MM.1S (cell line): ENCODE measurements at places on chromosomes 13 and 19.

DNA sequence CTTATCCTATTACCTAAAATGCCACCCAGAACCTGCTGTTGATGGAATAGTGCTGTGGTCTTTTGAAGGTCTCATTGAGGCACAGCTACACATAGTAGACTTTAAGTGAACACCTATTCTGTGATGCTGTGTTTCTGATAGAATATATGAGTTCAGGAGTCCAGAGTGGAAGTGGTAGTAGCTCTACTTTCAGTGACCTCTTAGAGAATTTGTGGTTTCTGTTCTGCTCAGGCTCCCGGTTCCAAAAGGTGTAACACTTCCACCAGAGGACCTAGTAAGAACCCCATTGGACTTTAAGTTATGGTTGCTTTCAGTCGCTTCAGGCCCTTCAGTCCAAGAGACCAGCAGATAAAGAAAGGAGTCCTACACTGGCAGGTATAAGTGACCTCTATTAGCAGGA is 11.4 kb upstream of the MYCBP2 start:
- peak; percentile 74 for DNase-seq

GRCh38 chr13:24748061-24748400 is 15.9 kb upstream of the RNF17 start:
- peak; percentile 15 for DNase-seq

GRCh38 chr13:91655731-91656130 is 257.3 kb downstream of the GPC5 start:
- DNase-seq, result no peak

- no peak for DNase-seq
Measured at GRCh38 chr19:35832054-35832453, 19.4 kb upstream of the PRODH2 start.

GRCh38 chr19:49231804-49232203 is 74.2 kb downstream of the TRPM4 start:
- no peak for DNase-seq

DNA sequence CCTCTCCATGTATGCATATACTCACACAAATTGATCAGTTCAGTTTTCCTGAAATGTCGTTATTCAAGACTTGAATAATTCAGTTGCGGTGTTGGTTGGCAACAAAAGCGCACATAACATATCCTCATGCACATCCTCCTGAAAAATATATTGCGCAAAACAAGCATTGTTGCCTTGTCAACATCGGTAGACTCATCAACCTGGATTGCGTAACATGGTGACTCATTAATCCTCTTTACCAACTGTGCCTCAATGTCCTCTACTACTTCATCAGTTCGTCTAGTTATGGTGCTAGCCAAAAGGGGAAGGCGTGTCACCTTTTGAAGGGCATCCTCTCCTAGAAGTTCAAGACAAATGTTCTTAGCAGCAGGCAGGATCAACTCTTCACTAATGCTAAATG is 357.7 kb downstream of the LMO7 start:
- no peak for DNase-seq

DNA sequence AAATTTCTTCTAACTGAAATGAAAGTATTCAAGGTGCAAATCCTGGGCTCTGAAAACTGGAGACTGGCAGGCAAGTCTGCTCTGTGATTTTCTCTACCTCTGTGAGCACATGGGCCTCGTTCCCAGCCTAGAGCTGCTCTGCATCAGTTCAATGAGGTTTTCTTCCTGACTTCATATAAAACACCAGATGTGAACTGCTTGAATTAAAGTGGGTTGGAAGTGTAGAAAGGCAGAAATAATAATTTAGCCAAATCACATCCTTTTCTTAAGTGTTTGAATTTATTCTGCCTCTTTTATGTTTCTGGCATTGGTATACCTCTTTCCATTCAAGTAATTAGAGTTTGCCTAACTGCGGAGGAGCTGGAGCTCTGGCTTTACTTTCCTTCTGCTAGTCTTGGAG is 540.8 kb downstream of the OLFM4 start:
- no peak for DNase-seq
